ENCODE measurements at places on chromosomes 7 and 10. TPM values are rescaled to one million over a fixed set of nuclear protein-coding genes. Genes with fewer than 3 reads are reported as not detected.

DNA sequence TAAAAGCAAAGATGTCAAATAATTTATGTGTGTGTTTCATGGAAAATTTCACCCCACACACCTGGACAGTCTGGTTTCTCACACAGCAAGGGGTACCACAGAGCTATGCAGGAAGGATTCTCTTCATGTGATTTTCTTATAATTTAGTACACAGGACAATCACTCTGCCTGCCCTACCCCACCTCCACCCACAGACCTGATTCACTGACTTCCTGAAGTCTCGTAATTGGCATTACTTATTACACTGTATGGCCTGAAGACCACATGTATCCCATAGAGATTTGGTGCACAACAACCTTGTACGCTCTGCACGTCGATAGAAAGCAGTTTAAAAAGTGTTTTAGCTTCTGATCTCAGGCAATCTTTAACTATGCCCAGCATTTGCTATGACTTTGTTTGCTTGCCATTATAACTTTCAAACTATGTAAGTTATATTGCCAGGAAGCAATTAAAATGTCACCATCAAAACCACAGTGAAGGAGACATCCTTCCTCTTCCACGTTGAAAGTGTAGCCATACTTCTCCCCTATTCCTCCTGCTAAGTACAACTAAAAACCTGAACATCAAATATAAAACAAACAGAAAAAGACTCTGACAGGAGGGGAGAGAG is 279.4 kb upstream of the IMMP2L start:
- no peaks in the 10 kb centered on the region for H3K4me1 ChIP-seq
- H3K4me3 ChIP-seq: no peak overlapping the region
- H3K36me3 ChIP-seq: peaks cover 2% of the 10 kb centered on the region
- H3K27me3 ChIP-seq: no peaks in the 10 kb centered on the region

GRCh38 chr7:28921822-28922221 is 36.3 kb downstream of the TRIL start:
- peaks cover 2% of the 10 kb centered on the region for H3K27me3 ChIP-seq
- H3K4me1 ChIP-seq: peaks cover 2% of the 10 kb centered on the region
- H3K36me3 ChIP-seq: no peaks in the 10 kb centered on the region
- H3K27ac ChIP-seq: no peak overlapping the region

DNA sequence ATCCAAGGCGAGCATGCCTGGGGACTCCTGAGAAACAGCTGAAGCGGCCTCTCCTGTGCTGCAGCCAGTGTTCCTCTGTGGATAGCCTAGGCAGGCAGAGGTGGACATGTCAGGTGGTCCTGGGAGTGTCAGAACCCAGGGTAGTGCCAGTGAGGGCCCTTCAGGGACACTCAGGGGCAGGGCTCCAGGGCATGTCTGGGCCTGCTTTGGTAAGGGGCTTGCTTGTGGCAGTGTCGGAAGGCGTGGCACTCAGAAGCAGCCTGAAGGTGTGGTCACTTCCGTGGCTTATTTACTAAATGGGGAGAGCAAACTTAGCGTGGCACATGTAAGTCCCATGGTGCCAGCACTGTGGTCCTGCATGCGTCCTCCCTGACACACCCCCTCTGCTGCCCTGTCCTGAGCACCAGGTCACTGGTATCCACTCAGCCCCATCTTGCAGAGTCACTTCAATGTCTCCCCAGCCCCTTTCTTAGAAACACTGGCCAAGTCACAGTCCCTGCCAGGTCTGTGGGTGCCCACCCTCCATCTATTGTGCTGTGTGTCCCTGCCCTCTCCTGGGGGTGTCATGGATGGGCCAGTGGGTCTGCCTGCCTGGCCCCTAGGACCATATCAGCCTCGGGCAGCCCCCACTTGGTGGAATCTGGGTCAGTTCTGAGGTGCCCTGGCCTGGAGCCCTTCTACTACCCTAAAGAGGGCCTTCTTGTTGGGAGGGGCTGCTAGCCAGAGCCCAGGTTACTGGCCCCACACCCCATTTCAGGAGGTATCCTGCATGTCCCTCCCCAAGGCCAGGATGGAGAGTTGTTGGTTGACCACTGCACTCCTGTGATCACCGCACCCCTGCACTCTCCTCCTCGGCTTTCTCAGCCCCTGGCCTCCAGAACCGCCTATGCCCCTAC is 6.4 kb downstream of the ZMIZ2 start:
- H3K4me1 ChIP-seq: peaks cover 21% of the 10 kb centered on the region

The CASP2 gene
- 59.2 TPM for total RNA-seq

Measured in glutamatergic neuron (in vitro differentiated cells).